ENCODE measurements at places on chromosomes 6 and 20.

- DNase-seq: no peak
Measured at GRCh38 chr20:17500826-17501225, 30.4 kb downstream of the BFSP1 start.

DNA sequence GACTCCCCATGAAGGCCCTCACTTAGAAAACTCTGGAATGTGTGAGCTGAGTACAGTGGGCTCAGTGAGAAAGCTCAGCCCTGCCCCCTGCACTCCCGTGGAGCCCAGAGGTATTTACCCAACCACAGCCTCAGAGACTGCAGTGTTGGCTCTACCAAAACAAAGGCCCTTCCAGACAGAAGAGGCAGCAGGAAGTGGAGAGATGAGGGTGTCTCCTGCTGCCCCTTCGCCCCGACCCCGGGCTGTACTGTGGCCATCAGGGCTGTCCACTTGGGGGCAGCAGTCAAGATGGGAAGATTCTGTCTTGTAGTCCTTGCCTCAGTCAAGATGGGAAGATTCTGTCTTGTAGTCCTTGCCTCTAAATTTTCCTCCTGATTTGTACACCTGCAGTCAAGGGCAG, 341.3 kb downstream of the TAF4 start:
- DNase-seq: no peak

- DNase-seq: peak; percentile 37
Measured at GRCh38 chr6:37175332-37176267, 5.6 kb downstream of the PIM1 start.

GRCh38 chr20:16612706-16613105, 39.5 kb upstream of the KIF16B start:
- DNase-seq: no peak

DNA sequence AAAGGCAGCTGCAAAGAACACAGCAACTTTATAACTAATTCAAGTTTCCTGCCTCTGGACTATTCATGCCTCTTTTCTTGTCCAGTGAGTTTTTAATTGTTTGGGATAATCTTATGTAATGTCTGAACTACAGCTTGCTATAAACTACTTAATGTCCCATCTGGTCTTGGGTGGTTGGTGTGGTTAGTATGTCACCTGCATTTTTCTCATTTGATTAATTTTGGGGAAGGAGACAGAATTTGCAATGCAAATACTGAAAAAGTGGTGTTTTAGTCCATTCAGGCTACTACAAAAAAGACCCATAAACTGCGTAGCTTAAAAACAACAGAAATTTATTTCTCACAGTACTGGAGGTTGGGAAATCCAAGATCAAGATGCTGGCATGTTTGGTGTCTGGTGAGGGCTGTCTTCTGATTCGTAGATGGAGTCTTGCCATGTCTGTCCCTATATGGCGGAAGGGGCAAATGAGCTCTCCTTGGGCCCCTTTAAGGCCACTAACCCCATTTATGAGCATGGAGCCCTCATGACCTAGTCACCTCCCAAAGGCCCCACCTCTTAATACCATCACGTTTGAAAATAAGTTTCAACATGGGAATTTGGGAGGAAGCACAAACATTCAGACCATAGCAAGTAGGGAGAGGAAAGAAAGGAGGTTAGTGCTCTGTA, 22.4 kb downstream of the RNF8 start:
- no peak for DNase-seq

- no peak for DNase-seq
Measured at GRCh38 chr20:56733967-56734366, 104.9 kb downstream of the TFAP2C start.

DNA sequence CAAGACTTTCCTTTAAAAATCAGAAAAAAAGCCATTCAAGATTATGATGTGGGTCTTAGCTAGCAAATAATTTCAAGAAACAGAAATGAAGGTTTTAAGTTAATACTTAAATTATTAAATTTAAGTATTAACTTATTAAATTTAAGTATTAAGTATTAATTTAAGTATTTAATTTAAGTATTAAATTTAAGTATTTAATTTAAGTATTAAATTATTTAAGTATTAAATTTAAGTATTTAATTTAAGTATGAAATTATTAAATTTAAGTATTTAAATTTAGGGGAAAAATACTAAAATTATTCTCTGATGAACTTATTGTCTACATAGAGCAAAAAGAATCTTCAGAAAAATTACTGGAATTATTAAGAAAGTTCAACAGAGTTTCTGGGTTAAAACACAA, 829.3 kb upstream of the FLRT3 start:
- no peak for DNase-seq

DNA sequence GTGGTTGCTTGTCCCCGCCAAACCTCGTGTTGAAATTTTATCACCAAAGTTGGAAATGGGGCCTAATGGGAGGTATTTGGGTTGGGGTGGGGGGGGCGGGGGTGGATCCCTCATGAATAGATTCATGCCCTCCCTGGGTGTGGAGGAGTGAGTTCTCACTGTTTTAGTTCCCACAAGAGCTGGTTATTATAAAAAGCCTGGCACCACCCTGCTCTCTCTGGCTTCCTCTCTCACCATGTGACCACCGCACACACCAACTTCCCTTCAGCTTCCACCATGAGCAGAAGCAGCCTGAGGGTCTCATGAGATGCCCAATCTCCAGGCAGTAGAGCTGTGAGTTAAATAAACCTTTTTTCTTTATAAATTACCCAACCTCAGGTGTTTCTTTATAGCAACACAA, 111.3 kb downstream of the PRDM1 start:
- DNase-seq: no peak

GRCh38 chr6:140105857-140106256, 731.4 kb upstream of the CITED2 start:
- no peak for DNase-seq

- no peak for DNase-seq
Measured at GRCh38 chr6:32210191-32210601, 13.7 kb downstream of the NOTCH4 start.

DNA sequence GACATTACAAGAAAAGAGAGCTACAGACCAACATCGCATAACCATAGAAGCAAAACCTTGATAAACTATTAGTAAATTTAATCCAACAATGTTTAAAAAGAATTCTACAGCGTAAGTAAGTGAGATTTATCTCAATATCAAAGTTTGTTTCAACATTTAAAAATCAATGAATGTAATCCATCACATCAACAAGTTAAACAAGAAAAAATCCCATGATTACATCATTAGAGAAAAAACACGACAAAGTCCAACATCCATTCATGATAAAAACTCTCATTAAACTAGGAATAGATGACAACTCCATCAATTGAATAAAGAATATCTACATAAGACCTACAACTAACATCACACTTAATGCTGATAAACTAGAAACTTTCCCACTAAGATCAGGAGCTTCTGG, 239.0 kb upstream of the GGTLC1 start:
- no peak for DNase-seq

- no peak for DNase-seq
Measured at GRCh38 chr20:38393259-38393658, 41.9 kb downstream of the SNHG17 start.

- DNase-seq: no peak
Measured at GRCh38 chr6:22248513-22249308, 48.1 kb downstream of the PRL start.

- DNase-seq: no peak
Measured at GRCh38 chr20:44494266-44494665, 18.6 kb downstream of the TTPAL start.

DNA sequence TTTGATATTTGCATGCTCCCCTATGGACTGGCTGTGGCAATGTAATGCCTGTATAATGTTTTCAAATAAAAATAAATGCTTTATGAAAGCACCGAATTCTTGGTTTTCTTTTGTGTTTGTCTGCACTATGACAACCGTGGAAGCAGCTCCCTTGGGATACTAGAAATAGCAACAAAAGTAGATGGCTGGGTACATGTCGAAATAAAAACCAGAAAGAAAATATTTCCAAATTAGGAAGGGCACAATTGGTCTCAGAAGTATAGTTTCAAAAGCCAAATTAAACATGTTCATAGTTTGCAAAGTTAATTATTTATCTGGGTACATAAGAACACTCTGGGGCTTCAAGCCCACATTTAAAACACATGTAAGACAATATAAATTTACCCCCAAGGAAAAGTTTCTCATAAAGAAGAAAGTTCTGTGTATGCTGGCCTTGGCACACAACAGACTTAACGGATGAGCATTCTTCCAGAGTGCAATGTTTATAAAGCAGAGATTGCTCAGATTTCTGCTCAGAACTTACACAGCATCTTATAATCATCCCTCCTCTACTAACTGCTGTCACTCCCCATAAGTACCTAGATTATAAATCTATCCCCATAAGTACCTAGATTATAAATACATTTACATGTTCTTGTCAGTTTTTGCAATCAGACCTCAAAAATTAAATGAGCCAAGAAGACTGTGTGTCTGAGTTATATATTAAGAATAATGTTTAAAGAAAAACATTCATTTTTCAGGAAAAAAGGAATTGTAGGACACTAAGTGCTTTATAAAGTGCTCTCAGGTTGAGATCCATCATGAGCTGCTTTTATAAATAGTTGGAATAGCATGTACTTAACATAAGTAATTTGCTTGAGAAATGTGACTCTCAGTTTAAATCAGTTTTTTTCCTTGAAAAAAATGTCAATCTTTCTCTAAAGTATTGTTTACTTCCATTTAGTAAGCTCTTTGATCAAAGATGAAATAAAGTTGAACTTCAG, 230.2 kb upstream of the PLN start:
- DNase-seq: no peak

DNA sequence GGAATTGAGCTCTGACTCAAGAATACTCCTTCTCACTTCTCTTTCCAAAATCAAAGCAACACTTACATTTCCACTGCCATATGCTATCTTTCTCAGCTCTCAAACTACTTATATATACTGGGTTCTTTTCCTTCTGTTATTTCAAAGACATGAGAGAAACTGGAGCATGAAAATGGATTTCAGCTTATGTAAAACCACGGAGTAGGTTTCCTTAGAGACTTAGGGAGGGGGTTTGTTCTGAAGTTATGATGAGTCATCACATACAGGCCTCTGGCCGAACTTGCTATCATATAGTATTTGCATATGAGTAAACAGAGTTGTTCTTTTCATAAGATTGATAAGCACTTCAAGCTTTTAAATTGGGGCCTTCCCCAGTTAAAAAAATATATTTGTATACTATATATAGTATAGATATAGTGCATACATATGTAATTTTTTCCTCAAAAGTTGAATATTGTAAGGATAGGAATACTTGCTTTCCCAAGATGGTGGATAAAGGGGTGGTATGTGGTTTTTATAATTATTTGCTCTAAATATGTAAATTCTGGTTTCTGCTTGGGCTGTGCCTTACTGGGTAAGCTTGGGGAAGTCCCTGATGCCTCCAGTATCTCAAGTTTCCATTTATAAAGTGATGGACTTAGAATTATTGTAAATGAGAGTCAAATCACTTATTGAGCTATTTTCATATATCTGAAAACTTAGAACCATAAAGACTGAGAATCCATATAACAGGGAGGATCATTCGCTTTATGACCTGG, 273.9 kb downstream of the RFPL4B start:
- no peak for DNase-seq

- DNase-seq: no peak
Measured at GRCh38 chr6:154500769-154501577, 9.5 kb downstream of the CNKSR3 start.

DNA sequence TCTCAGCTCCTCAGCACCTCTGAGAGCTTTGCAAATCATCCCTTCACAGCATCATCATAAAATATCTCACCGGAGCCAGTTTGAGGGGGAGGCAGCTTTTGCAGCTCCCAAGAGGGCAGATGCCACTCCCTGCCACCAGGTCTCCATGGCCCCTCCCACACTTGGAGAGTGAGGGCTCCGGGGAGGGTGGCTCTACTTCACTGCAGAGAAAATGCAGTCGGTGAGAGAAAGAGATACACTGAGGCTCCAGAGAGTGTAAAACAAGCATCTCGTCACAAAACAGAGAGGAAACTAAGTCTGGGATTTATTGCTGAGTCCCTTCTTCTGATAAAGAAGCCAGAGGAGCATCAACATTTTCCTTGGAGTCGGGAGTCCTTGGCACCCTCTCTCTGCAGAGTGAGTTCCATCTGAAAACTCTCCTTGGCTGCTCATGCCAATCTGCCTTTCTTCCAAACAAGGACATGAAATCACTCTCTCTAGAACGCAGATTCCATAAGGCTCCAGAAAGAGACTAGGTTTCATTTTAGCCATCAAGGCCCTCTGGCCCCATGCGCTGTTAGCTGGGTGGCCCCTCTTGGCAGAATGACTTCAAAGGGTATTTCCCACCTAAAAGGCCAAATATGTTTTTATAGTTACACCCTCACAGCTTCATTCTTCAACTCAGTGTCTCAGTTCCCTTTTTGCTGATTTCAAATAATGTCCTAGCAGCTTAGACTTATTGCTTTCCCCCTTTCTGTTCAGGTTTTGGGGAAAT, 70.6 kb upstream of the F13A1 start:
- DNase-seq: peak; percentile 57

GRCh38 chr6:110618591-110619267, 142.3 kb upstream of the SLC22A16 start:
- DNase-seq: peak; percentile 34

DNA sequence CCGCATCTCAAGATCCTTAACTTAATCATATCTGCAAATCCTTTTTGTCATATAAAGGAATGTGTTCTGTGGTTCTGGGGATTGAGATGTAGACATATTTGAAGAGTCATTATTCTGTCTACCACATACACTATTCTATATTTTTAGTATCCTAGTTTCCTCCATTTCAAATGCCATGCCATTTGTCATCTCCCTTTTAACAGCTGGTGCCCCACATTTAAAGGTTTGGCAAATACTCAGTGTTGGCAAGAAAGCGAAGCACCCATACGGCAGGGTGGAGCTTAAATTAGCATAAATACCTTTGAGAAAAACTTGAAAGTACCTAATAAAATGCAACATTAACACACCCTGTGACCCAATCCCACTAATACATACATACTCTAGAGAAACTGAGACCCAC, 31.7 kb downstream of the PAK5 start:
- no peak for DNase-seq

DNA sequence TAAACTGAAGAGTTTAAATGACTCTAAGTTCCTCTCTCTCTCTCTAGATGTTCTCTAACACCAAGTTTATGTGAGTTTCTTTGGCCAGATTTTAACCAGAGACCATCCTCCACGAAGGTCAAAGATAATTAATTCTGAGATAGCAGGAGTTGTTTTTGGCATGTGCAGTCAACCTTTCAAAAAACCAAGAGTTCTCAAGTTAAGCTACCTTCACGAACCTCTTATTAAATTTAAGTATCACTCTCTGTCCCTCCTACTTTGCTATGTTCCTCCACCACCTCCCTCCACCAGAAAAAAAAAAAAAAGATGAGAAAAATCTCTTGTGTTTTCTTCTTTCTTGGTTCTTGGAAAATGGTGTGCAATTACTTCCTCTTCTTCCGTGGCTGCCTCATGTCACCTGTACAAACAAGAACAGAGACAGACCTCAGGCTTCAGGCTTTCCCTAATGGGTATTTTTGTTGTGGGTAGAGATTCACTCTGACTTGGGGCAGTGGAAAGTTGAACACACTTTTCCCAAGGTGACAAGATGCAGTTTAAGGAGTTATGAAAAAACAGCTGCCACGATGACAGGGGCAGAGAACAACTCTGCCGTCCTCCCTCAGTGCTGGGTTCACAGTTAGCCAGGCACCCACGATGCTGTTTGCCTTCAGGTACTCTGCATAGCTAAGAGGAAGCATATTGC, 64.3 kb downstream of the ADTRP start:
- peak; percentile 52 for DNase-seq
